HT1080 (cell line): ENCODE measurements at places on chromosomes 5 and 9. TPM values are rescaled to one million over a fixed set of nuclear protein-coding genes. Genes with fewer than 3 reads are reported as not detected.

DNA sequence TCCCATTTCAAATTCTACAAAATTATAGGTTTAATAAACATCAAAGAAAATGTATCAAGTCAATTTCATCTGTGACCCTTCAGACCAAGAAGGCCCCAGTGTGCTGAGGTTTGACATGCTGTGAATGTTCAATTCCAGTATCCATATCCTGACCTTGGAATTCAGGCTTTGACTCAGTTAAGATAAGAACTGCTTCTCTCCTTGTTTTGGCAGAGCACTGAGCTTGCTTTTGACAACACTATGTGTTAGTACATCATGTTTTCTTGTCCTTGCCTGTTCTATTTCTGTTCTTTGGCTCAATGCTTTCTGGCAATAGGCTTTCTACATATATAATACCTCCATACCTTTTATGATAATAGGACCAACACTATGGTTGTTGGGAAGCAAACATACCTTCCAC is 105.6 kb downstream of the PLCXD3 start:
- no peak for DNase-seq

DNA sequence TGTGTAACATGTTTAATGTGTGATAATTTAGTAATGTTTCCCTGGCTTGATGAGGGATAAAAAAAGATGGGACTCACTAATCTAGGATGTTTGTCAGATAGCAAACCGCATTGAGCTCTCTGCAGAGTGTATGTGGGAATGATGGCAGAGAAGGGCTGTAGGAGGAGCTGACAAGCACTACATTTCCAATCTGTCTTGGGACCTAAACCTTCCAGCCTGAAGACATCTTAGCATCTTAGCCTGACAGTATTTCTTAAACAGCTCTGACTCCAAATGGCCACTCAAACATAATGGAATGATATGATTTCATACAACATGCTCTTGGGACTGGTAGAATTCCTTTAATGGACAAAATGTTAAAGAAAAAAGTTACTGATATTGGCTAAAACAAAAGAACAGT is 116.7 kb downstream of the PPP2R2B start:
- DNase-seq, result no peak

GRCh38 chr5:97106216-97106581 is 36.2 kb downstream of the LIX1 start:
- DNase-seq, result no peak

DNA sequence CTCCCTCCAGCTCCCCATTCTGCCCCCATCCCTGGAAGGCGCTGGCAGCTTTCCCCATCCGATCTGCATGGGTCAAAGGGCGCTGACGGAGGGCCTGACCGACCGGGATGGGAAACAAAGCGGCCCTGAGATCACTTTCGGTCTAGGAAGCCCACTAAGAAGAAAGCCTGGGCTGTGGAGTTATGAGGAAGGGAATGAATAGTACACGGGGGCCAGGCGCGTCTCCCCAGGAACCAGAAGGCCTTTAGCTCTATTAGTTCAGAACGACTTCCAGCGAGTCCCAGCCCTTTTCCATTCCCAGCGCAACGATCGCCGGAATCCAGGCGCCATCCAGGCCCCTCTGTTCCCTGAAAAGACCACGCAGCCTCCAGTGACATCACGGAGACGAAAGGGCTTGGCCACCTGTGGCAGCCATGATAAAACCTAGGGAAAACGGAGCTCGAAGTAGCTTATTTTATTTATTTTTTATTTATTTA is 70.1 kb upstream of the CCDC180 start:
- no peak for DNase-seq

DNA sequence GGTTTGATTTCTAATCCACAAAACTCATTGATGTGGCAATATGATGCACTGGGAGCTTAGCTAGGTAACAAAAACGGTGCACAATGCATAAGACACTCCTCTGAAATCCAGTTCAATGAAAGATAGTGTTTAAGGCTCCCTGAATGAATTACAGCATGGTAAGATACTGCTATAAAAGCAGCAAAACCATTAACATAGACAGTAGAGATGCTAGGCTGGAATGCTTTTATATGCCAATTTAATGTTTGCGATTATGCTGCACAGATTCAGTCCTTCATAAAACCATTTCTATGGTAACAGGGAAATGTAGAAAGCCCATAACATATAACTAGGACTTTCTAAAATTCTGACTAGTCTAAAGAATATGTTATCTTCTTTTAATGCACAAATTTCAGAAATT is 180.8 kb upstream of the NUDT12 start:
- DNase-seq, result no peak

Gene WNK2
- total RNA-seq, result not detected in 2 replicates

Gene C9
- not detected in 2 replicates for total RNA-seq

- DNase-seq, result no peak
Observed at GRCh38 chr9:16266648-16267276, 603.7 kb downstream of the BNC2 start.

Gene CRB2
- total RNA-seq, result not detected in 2 replicates

GRCh38 chr9:79623799-79624721 is 52.3 kb downstream of the TLE4 start:
- DNase-seq, result peak; percentile 21

Gene TAF11L7
- not detected in 2 replicates for total RNA-seq

GRCh38 chr5:10726179-10726912 is 34.7 kb downstream of the DAP start:
- no peak for DNase-seq

Gene STK32A
- total RNA-seq, result 0.39 and 0.87 TPM in 2 replicates

GRCh38 chr9:122263699-122264349 is 816 bp downstream of the RBM18 start:
- no peak for DNase-seq

Gene KIF24
- total RNA-seq, result 5.8 and 8.3 TPM in 2 replicates

DNA sequence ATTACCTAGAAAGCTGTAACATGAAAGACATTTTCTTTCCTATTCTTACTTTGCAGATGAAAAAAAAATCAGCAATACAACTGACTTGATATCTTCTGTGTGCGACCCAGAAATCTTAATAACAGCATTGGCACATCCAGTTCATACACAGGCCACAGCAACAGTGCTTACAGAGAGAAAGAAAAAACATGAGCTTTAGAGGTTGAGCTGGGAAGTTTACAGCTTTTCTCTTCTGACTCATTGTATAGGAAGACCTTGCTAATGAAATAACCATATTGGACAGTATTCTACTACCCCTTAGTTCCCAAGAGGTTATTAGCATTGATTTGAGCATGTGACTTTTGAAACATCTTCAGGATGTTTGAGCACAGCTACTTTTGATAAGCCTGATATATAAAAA is 1033.4 kb upstream of the DMAC1 start:
- peak; percentile 14 for DNase-seq

GRCh38 chr5:120140501-120140900 is 323.6 kb upstream of the PRR16 start:
- DNase-seq, result no peak

Gene FKTN
- total RNA-seq, result 10.4 and 10.5 TPM in 2 replicates

- DNase-seq, result no peak
Observed at GRCh38 chr9:115855458-115856133, 298.0 kb upstream of the PAPPA start.

- no peak for DNase-seq
Observed at GRCh38 chr9:107322643-107323042, 39.6 kb downstream of the RAD23B start.

DNA sequence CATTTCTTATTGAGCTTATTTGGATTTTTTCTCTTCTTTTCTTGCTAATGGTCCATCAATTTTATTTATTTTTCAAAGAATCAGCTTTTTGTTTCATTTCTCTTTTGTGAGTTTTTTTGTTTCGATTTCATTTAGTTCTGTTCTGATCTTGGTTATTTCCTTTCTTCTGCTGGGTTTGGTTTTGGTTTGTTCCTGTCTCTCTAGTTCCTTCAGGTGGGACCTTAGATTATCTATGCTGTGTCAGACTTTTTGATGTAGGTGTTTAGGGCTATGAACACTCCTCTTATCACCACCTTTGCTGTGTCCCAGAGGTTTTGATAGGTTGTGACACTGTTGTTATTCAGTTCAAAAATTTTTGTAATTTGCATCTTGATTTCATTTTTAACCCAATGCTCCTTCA is 119.8 kb downstream of the GABRG2 start:
- DNase-seq, result no peak

DNA sequence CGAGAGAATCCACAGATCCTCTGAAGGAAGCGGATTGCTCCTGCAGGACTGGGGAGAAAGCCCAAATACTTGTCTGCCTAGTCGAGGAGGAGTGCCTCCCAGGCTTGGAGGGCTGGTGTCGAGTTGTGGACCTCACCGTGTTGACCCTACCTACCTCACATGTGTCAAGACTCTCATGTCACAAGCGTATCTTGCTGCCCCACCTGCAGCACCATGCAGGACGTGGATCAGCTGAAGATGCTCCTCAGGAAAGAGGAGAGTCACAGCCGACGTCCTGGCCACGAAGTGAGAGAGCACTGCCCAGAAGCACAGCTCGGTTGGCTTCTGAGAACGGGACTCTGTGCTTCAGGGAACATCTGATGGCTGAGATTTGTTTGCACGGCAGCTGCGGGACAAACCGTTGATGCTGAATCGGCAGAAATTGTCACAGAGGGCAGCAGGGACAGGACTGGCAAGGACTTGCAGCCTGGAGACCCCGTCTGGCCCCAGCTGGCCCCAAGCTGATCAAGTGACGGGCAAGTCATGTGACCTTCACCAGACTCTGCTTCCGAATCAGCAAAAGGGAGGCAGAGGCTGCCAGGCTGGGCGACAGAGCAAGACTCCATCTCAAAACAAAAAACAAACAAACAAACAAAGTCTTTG is 119.1 kb upstream of the ITGA1 start:
- no peak for DNase-seq

Gene FOXI1
- total RNA-seq, result not detected in 2 replicates

Gene HMMR
- 67.6 and 71.2 TPM in 2 replicates for total RNA-seq

Gene IRX4
- not detected in 2 replicates for total RNA-seq

DNA sequence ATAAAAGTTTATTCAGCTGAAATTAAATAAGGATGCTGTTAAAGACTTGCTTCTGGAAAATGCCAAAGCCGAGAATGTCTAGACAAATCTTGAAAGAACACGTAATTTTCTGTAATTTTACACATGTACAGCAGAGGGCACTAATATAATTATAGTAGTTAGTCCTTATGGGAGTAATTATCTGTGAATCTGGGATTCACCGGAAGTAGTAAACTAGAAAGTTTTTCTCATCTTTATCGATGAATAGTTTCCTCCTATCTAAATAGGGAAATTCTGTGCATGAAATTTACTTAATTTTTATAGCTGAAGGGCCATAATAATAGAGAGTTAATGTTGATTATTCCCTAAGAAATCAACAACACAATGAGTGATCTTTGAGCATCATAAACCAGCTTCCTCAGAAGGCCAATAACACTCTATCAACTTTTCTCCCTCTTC is 18.4 kb upstream of the CNTLN start:
- peak; percentile 47 for DNase-seq

Gene PHF24
- not detected in 2 replicates for total RNA-seq

- no peak for DNase-seq
Observed at GRCh38 chr5:96838201-96839070, 30.7 kb upstream of the ERAP1 start.

GRCh38 chr5:67033880-67034651 is 162.5 kb downstream of the CD180 start:
- no peak for DNase-seq
